ENCODE measurements at places on chromosomes 7 and 10.

- DNase-seq, result no peak
Measured at GRCh38 chr7:37108615-37109014, 340.0 kb downstream of the ELMO1 start.

DNA sequence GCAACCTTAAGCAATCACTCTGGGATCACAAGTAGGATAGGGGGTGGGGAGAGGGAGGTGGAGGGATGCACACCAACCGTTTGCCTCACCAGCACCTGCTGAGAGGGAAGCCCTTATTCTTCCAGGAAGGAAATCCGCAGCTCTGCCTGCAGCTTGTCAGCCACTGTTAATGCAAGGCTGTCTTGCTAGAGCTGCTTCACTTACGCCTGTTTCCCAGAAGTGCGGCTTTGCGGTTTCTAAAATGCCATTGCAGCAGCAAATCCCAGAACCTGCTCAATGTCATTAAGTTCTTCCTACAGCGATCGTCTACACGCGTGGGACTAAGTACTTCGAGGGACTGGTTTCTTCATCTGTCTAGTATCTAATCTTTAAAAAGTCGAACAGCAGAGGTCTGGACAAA lies 191.1 kb downstream of the ZMYND11 start:
- DNase-seq, result no peak

GRCh38 chr7:26603631-26604030 lies 260.8 kb downstream of the SKAP2 start:
- DNase-seq, result no peak

DNA sequence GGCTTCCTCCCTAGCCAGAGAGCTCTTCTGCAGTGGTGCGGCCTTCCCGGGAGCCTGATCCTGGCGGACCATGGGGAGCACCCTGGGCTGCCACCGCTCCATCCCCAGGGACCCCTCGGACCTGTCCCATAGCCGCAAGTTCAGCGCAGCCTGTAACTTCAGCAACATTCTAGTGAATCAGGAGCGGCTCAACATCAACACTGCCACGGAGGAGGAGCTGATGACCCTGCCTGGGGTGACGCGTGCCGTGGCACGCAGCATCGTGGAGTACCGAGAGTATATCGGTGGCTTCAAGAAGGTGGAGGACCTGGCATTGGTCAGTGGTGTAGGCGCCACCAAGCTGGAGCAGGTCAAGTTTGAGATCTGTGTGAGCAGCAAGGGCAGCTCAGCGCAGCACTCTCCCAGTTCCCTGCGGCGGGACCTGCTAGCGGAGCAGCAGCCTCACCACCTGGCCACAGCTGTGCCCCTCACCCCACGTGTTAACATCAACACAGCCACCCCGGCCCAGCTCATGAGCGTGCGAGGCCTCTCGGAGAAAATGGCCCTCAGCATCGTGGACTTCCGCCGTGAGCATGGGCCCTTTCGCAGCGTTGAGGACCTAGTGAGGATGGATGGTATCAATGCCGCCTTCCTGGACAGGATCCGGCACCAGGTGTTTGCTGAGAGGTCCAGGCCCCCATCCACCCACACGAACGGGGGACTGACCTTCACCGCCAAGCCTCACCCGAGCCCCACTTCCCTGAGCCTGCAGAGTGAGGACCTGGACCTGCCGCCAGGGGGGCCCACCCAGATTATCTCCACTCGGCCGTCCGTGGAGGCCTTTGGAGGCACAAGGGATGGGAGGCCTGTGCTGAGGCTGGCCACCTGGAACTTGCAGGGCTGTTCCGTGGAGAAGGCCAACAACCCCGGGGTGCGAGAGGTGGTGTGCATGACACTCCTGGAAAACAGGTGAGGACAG lies 1.5 kb downstream of the EEPD1 start:
- DNase-seq, result no peak

GRCh38 chr10:44755481-44755880 lies 155.7 kb upstream of the TMEM72 start:
- DNase-seq, result peak; percentile 13

DNA sequence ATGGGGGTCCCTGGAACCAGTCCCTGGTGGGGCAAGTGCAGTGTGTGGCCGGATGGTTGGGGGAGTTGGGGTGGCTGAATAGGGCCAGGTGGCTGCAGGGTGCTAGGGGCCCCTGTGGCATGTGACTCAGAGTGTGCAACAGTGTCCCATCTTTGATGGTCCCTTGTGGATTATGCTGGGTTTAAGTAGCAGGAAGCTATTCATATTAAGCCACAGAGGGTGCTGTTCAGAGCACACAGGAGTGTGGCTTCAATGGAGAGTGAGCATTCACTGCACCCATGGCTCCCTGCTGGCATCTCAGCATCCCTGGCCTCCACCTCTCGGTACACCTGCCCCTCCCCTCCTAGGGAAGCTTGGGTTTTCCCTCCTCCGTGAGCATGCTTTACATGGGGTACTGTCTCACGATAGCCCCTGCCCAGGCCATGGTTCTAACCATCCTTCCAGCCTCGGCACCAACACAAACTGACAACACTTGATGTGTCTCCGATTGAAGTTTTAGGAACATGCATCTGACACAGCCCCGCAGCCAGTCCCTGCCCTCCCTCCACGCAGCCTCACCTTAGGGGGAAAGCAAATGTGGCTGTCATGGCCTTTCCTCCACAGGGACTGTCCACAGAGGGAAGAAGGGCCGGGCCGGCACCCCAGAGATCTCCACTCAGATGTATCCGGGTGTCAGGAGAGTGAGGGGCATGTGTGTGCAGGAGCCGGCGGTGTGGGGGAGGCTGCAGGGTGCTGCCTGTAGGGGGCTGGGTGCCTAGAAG lies 30.4 kb upstream of the PPIF start:
- no peak for DNase-seq

DNA sequence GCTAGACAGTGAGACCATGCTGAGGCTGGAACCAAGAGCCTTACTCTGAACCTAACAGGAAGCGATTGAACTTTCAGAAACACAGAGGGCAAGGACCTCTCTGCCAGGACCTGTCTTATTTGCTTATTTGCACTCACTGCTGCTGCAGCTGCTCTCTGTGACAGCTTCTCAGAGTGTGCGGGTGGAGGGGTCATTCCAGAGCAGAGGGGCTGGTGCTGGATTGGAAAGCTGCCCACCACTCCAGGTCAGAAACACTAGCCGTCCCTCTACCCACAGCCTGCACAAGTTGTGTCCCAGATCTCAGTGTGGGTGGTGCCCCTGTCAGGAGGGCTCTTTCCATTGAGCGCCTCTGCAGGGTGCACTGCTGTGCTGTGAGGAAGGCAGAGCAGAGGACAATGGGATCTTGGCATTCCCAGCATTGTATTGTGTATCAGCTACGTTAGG lies 126.2 kb downstream of the CCNY start:
- no peak for DNase-seq

- peak; percentile 21 for DNase-seq
Measured at GRCh38 chr10:75982611-75983369, 551.4 kb downstream of the LRMDA start.

DNA sequence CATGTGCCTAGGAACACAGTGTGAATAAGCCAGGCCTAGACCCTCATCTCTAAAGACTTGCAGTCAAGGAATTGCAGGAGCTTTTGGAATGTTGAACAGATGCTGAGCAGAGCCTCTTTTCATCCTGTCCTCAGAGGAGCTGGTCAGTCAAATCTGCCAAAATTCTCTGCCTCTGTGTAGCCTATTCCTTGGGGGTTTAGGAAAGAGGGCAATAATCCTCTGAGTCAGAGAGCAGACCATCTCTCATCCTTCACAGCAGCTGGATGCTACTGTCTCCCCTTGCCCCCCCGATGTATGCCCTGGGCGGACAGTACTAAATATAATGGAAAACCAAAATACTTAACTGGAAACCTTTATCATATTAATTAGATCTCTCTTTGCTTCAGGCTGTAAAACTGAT lies 52.6 kb downstream of the BICC1 start:
- DNase-seq, result peak; percentile 38

DNA sequence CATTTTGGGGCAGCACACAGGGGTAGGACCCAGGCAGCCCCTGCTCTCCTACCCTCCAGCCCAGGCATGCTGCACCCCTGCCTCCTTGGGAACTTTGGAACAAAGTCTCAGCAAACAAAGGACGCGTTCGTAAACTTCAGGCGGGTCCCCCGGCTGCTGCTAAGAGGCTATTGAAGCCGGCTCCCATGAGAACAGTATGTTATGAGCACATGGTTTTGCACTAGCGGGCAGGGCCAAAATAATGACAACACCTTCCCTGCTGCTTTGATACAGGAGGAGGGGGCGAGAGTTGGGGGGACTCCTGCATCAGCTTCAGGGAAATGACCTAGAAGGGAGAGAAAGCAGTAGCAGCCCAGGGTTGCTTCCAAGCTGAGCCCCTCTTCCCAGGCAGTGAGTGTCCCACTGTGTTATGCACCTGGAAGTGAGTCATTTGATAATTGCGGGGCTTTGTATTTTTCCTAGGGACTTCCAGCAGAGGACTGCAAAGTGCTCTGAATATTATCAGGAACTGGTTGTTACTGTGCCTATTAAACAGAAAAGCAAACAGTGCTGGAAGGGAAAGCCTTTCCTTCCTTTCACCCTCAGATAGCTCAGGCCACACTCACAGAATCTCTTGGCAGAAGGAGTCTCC lies 6.9 kb downstream of the ITPRIP start:
- no peak for DNase-seq

DNA sequence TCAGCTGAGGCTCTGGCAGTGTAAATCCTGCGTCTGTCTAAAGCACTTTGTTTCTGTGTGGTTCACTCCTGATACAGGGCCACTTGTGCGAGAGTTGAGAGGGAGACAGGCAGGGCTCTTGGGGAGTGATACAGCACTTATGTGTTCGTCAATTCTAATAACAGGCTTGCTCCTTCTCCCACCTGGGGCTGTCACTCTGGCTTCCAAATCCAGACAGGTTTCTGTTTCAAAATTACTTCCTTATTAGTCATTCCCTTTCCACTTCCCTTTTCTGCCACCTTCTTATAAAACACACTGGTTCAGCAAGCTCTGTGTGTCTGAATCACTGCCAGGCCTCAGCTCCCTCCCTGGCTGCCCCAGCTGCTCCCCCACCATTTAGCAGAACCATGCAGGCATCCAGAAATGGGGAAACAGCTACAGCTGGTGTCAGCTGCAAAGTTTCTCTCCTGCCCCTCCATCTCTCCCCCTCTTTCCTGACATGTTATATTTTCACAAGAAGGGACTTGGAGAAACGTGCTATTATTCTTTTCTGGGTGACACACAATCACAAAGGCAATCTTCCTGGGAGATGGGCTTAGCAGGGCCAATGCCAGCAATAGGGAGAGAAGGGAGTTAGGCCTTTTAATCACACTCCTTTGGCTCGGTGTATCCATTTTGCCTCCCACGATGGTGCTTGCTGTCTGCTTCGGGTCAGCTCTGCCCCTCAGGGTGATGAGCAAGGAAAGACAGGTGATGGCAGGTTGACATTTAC lies 58.4 kb upstream of the ZNRF2 start:
- no peak for DNase-seq

GRCh38 chr10:32112055-32112454 lies 55.8 kb upstream of the KIF5B start:
- peak; percentile 47 for DNase-seq

GRCh38 chr10:3467052-3467951 lies 294.7 kb upstream of the PITRM1 start:
- DNase-seq, result peak; percentile 91

- no peak for DNase-seq
Measured at GRCh38 chr10:12543589-12543988, 194.2 kb downstream of the CAMK1D start.

Data from fibroblast of skin of left quadriceps (primary cell).